Activated naive CD4-positive, alpha-beta T cell treated with anti-CD3 and anti-CD28 coated beads for 36 hours (primary cell): ENCODE measurements at places on chromosomes 3 and 15.

DNA sequence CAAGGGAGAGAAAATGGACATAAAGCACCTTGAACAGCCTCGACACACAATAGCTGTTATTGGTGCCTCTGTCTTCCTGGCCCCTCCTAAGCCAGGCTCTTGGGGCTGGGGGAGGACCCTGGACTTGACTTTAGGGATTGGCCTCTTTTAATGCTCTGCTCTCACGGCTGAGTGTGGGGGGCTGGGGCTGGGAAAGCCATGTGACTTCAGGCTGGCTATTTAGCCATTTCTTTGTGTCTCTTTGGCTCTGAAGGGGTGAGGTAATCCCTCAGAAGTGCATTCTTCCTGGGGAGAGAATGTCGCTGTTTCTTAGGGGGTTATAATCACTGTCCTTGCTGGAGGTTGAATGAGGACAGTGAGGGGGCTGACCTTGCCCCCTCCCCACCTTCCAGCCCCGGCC is 26.2 kb downstream of the MAGEF1 start:
- DNase-seq: no peak

DNA sequence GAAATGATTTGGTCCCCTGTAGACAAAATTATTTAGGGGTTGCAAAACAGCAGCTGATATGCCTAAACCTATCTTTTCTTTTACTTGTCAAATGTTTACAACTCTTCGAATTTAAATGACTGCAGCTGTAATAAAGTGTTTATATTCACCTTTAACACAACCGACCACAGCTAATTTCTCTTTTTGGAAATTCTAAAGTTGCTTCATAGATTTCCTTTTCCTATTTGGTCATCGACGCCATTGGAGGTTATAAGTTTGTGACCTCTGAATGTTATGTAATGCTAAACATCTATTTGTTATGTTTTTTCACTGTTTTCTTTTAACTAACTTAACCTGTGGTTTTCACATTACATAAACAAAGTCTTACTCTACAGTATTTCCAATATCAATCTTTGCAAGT is 1094.9 kb upstream of the EPHA6 start:
- DNase-seq: no peak

GRCh38 chr3:16359331-16359730 is 94.3 kb downstream of the OXNAD1 start:
- DNase-seq: no peak

DNA sequence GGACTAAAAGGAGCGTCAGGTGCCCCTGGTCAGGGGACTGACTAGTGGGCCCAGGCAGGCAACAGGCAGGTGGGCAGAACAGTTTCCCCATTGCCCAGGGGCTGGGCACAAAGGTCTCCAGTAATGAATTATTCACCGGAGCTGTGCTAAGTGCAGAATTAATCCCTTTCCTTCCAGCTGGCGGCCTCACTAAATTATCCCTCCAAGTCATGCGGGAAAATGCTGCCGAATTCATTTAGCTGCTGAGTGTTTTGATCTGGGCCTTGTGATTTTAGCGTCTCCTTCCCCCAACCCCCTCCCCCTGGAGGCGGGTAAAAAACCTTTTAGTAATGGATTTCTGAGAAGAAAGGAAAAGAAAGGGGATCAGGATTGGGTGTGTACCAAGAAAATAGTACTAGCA is 47.2 kb downstream of the CCDC33 start:
- no peak for DNase-seq

- no peak for DNase-seq
Measured at GRCh38 chr3:133937756-133938601, 42.3 kb upstream of the RAB6B start.

GRCh38 chr3:148211725-148212124 is 486.0 kb upstream of the AGTR1 start:
- DNase-seq: no peak

DNA sequence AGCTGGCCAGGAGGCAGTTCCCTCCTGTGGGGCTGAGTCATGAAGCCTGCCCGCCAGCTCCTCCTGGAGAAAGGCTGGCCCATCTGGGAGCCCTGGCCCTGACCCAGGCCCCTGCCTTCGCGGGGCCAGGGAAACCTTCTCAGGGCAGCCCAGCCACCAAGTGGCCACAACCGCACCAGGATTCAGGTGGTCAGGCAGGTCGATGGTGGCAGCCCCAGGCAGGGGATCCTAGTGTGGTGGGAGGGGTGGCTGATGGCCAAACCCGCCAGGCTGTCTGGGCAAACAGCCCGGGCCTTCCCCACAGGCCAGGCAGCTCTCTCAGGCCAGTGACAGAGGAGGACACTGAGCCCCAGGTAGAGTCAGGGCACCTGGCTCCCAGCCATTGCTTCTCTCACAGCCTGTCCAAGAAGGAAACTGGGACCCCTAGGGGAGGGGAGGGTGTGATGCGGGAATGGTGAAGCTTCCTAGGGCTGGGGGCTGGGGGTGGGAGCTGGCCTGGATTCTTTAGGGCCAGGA is 1.2 kb downstream of the TWF2 start:
- DNase-seq: no peak

GRCh38 chr3:17539436-17539835 is 203.0 kb downstream of the TBC1D5 start:
- no peak for DNase-seq
